Activated CD8-positive, alpha-beta memory T cell treated with anti-CD3 and anti-CD28 coated beads, Interleukin-2, amount 50 U/mL, for 4 hours (primary cell): ENCODE measurements at places on chromosomes 13 and 19.

GRCh38 chr19:43735957-43736356 lies 18.8 kb downstream of the SMG9 start:
- no peak for DNase-seq

DNA sequence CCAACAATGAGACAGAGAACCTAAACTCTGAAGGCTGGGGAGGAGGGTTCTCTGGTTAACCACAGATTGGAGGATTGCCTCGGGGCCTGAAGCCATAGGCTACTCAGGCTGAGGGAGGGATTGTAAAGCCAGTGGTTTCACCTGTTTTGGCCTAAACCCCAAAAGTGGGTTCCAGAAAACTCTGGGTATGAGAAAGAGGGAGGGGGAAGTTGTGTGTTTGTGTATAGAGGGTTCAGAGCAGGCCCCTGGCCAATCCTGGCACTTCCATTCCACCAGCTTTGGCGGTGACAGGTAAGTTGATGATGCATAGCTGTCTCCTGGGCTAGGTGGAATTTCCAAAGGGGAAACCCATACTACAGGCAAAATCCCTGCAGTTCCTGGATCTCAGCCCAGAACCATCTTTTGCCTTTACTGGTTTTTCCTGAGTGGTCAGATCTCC lies 13.5 kb upstream of the CCDC97 start:
- DNase-seq = no peak

GRCh38 chr13:75294110-75294509 lies 187.9 kb downstream of the TBC1D4 start:
- DNase-seq = no peak

DNA sequence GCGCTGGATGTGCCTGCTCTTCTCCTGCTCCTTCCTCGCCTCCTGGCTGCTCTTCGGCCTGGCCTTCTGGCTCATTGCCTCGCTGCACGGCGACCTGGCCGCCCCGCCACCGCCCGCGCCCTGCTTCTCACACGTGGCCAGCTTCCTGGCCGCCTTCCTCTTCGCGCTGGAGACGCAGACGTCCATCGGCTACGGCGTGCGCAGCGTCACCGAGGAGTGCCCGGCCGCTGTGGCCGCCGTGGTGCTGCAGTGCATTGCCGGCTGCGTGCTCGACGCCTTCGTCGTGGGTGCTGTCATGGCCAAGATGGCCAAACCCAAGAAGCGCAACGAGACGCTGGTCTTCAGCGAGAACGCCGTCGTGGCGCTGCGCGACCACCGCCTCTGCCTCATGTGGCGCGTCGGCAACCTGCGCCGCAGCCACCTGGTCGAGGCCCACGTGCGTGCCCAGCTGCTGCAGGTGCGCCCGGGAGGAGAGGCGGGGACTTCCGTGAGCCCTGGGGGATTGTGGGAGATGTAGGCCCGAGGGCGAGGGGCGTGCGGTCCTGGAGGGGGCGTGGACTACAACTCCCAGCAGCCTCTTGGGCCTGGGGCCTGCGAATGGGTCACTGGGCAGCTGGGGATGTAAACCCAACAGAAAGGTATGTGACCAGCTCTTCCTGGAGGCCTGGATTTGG lies 6.7 kb downstream of the KCNJ14 start:
- DNase-seq = no peak

- no peak for DNase-seq
These were observed 38.5 kb downstream of the SPATA13 start for GRCh38 chr13:24199016-24199415.

DNA sequence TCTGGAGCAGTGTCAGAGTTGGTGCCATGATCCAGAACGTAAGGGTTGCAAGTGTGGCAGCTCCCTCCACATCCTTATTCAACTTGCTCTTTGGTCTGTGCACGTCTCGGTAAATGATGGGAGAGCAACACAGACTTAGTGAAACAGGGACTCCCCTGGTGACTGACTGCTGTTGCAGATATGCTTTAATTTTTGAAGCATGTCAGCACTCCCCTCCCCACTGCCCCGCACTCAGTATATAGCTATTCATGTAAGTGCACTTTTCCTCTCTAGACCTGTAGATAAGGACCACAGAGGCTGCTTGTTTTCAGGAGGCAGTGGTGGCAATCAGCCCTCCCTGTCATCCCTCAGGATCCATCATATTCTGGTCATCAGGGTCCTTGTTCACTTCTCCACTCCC lies 470.9 kb downstream of the IRS2 start:
- no peak for DNase-seq

DNA sequence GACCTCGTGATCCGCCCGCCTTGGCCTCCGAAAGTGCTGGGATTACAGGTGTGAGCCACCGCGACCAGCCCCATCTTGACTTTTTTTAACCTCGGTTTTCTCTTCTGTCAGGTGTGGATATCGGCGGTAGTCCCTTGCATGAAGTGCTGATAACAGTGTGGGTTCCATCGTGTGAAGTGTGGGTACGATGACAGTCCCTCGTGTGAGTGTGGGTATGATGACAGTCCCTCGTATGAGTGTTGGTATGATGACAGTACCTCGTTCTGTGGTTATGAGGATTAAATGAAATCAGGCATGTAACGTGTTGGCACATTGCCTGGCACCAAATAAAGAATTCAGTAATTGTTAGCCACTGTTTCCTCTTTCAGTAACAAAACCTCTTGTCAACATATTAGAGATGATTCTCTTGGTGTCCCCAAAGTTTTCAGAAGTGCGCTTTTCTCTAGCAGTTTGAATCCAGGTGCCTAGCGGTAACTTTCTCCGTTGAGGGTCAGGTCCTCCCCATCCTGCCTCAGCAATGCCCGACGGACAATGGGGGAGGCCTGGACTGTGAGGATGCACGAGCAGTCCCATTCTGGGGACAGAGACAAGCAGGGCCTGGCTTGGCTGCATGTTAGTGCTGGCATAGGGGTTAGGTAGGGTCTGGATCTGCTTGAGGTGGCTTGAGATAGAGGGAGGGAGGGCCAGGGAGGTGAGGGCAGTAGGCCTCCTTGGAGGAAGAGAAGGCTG lies 15.3 kb downstream of the GATAD2A start:
- DNase-seq = peak; percentile 43

GRCh38 chr13:29108068-29108786 lies 288.1 kb downstream of the MTUS2 start:
- DNase-seq = no peak

GRCh38 chr19:6092329-6093286 lies 17.7 kb downstream of the RFX2 start:
- no peak for DNase-seq

DNA sequence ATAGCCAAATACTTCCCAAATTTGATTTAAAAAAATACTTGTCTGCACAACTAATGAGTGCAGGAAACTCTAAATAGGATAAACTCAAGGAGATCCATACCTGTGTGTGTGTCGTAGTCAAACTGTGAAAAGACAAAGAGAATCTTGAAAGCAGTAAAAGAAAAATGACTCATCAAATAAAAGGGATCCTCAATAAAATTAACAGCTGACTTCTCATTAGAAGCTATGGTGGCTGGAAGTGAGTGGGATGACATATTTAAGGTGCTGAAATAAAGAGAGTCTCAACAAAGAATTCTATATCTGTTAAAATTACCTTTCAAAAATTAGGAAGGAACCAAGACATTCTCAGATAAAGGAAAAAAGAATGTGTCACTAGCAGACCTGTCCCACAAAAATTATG lies 13.7 kb downstream of the RNASEH2B start:
- no peak for DNase-seq

- no peak for DNase-seq
These were observed 49.0 kb upstream of the ZNF780A start for GRCh38 chr19:40139533-40140287.

DNA sequence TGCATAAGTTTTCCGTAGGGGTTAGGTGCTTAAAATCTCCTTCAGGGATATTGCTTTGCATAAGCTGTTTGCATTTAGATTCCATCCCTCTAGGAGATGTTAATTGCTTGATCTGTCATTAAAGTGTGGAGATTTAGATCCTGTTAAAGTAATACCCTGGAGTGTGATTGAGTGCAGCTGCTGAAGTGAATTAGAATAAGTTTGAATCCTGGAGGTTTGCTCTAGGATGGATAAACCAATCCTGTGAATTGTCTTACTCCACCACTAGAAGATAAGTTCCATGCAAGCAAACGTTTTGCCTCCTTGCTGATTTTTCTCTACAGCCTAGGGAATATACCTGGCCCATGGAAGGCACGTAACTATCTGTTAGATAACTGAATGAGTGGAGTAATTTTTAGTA lies 1487.2 kb upstream of the PRR20A start:
- no peak for DNase-seq

GRCh38 chr19:56547535-56547934 lies 8.8 kb downstream of the ZFP28 start:
- DNase-seq = no peak

DNA sequence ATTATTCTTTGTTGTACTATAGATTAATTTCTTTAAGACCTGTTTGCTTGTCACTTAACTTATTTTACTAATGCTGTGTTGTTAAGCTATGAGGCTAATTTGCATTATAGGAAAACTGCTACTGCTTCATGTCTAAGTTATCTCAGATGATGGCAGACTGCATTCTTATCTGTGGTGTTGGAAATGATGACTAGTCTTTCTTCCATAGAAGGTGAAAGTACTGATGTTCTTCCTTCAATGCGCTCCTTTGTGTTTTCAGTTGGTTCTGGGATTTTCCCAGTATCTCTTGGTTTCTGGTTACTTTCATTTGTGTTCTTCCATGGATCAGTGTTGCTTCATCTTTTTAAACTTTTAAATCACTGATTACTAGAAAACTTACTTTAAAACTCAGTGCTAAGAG lies 46.9 kb downstream of the TPP2 start:
- no peak for DNase-seq

- DNase-seq = no peak
These were observed 687.1 kb upstream of the SLITRK1 start for GRCh38 chr13:84569366-84569765.

DNA sequence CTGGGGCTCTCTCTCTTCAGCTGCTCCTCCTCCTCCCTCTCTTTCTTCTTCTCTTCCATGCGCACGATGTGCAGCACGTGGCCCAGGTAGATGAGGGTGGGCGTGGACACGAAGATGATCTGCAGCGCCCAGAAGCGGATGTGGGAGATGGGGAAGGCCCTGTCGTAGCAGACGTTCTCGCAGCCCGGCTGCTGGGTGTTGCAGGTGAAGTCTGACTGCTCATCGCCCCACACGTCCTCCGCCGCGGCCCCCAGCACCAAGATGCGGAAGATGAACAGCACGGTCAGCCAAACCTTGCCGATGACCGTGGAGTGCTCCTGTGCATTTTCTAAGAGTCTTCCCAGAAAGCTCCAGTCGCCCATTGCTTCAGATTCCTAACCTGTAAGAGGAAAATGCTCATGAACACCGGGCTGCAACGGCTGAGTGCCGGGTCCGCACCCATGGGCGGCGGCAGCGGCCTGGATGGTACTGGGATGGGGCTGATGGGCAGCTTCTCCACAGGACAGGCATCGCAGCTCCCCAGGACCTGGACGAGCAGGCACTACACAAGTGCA lies 17.8 kb downstream of the GJA3 start:
- DNase-seq = no peak

DNA sequence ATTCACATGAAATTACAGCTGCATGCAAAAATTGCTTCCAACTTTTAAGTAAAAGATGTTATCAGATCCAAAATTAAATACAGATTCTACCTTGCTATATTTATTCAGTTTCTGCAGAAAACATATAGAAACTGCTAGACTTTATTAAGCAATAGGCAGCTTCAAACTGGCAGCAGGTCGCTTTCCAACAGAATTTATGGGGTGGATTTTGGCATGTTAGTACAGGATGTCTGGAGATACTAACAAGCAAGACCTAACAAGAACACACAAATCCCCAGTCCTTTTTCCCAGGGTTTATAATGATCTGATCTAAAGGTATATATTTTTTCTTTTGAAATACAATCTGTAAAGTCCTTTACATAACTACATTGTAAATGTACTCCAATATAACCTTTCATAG lies 27.5 kb downstream of the TBC1D4 start:
- DNase-seq = no peak

GRCh38 chr13:36421447-36421846 lies 10.8 kb upstream of the CCNA1 start:
- DNase-seq = no peak

- no peak for DNase-seq
These were observed 112.1 kb upstream of the SOX1 start for GRCh38 chr13:111954661-111955411.

GRCh38 chr19:7638802-7639465 lies 2.0 kb downstream of the STXBP2 start:
- no peak for DNase-seq

- no peak for DNase-seq
These were observed 95.1 kb downstream of the ATP8A2 start for GRCh38 chr13:25466880-25467279.

DNA sequence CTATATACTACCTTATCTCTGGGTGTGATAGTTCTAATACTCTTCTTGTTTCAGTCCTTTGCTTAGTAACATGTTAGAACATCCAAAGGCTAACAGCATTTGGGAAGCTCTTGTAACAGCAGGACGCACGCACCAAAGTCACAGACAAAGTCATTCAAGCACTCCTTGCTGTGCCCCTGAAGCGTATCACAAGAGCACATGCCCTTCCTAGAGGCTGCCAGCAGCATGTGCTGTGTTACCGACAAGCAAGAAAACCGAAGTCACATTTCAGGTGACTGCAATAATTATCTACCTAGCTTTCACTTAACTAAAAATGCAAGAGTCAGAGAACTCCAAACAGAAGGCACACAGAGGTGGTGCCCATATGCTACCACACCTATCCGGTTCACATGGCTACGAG lies 194.1 kb downstream of the KLF12 start:
- no peak for DNase-seq

DNA sequence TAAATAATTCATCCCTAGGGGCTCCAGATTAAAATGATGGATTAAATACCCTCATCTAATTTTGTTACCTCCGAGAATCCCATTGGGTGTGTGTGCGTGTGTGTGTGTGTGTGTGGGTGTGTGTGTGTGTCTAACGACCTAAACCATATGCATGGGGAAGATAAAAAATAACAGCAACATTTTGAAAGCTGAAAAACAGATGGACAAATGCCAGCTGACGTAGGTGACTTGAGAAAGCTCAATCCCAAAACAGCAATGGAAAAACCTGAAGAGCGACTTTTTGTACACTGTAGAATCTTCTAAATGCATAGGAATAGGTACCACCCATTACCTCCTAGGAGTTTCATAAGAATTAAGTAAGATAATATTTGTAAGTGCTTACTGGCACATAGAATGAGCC lies 8.7 kb upstream of the RPL21 start:
- DNase-seq = no peak

- DNase-seq = no peak
These were observed 11.6 kb upstream of the ZBTB45 start for GRCh38 chr19:58531034-58531840.

GRCh38 chr19:13031917-13032623 lies 36.8 kb downstream of the NFIX start:
- DNase-seq = no peak

GRCh38 chr19:10699650-10700335 lies 1.4 kb upstream of the QTRT1 start:
- DNase-seq = peak; percentile 71

DNA sequence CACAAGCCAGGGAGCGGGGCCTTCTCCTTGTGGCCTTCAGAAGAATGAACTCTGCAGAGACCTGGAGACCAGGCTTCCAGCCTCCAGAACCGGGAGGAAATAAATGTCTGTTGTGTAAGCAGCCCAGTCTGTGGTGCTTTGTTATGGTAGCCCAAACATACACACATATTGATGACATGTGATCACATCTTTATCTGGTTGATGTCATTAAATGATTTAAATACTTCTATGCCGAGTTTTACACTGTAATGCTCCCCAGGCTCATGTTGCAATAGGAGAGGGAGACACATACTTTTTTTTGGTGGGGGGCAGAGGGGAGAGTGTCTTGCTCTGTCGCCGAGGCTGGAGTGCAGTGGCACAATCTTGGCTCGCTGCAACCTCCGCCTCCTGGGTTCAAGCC lies 188.0 kb upstream of the IRS2 start:
- DNase-seq = no peak
